ENCODE measurements at places on chromosomes 5 and 9.
A peak's percentile ranks its signal among the peaks of the same experiment; 100 is the strongest.

GRCh38 chr5:59789894-59790293 is 103.6 kb downstream of the PDE4D start:
- DNase-seq = no peak

GRCh38 chr5:132467287-132467984 is 23.1 kb downstream of the IRF1 start:
- no peak for DNase-seq

GRCh38 chr5:1771149-1772065 is 28.2 kb downstream of the MRPL36 start:
- no peak for DNase-seq

GRCh38 chr9:129483415-129484351 is 137.2 kb downstream of the C9orf50 start:
- peak; percentile 47 for DNase-seq

GRCh38 chr5:67731886-67732285 is 483.7 kb upstream of the PIK3R1 start:
- DNase-seq = no peak

DNA sequence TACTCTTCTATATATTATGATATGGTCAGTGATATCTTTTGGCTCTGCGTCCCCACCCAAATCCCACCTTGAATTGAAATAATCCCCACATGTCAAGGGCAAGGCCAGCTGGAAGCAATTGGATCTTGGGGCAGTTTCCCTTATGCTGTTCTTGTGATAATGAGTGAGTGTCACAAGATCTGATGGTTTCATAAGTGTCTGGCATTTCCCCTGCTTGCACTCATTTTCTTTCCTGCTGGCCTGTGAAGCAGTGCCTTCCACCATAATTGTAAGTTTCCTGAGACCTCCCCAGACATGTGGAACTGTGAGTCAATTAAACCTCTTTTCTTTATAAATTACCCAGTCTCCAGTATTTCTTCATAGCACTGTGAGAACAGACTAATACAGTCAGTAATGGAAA is 45.0 kb upstream of the TNC start:
- DNase-seq = no peak

GRCh38 chr9:27763831-27764230 is 190.6 kb upstream of the C9orf72 start:
- DNase-seq = no peak

DNA sequence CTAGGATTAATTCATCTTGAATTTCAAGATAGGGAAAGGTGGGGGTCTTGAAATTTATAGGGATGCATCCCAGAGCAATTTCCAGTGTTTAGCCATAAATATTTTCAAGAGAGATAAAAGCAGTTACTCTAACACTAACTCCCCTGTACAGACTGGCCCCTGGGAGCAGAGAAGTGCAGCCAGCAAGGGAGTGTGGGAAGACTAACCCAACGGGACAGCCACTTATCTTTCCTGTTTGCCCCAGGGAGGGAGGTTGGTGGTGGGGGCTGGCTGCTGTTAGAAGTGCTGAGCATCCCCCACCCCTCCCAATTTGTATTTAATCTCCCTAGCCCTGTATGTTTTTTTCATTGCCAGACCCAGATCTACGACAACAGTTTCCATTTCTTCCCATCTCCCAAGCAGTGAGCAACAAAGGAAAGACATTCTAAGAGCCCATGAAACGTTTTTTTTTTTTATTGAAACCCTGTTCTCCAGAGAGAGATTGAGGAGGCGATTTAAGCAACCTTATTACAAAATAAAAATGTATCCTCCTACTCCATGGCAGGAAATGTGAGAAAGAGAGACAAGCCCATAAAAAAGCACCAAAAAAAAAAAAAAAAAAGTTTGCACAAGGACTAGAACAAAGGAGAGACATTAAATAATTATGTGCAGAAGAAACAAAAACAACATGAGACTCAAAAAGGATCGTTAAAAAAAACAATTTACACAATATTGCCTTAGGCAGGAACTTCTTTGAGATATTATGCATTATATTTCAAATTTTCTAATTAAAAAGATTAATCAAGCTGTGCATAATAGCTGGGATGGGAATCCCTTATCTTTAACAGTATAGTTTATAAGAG is 343.4 kb downstream of the ARHGEF28 start:
- no peak for DNase-seq

- DNase-seq = no peak
Observed at GRCh38 chr9:91192381-91193086, 169.2 kb downstream of the AUH start.
